Fibroblast of skin of abdomen (primary cell): ENCODE measurements at places on chromosomes 13 and 19.

DNA sequence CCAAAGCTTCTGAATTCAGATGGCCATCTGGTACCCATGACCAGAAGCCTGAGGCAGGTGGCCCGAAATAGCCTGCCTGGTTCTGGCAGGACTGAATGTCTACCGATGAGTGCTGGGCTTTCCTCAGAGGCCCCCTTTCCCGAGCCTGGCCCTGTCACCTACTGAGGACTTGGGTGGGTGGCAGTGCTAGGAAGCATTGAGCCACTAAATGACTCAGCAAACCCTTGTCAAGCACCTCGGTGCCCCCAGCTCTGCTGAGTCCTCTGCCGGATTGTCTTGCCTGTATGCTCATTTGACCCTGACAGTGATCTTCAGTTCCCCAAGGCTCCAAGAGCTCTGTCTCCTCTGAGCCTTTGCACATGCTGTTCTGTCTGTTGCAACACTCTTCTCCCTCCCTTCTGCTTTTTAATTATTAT, 17.9 kb downstream of the PPP1R37 start:
- no peak for DNase-seq

GRCh38 chr19:29565171-29565570, 39.4 kb downstream of the VSTM2B start:
- DNase-seq, result no peak

- DNase-seq, result peak; percentile 47
Measured at GRCh38 chr13:109817591-109818535, 31.5 kb upstream of the IRS2 start.

- DNase-seq, result peak; percentile 46
Measured at GRCh38 chr13:52695856-52696255, 43.2 kb downstream of the SUGT1 start.

GRCh38 chr13:42847891-42848663, 66.7 kb downstream of the FAM216B start:
- DNase-seq, result peak; percentile 93
